CD8-positive, alpha-beta T cell (primary cell): ENCODE measurements at places on chromosomes 3 and 15.

DNA sequence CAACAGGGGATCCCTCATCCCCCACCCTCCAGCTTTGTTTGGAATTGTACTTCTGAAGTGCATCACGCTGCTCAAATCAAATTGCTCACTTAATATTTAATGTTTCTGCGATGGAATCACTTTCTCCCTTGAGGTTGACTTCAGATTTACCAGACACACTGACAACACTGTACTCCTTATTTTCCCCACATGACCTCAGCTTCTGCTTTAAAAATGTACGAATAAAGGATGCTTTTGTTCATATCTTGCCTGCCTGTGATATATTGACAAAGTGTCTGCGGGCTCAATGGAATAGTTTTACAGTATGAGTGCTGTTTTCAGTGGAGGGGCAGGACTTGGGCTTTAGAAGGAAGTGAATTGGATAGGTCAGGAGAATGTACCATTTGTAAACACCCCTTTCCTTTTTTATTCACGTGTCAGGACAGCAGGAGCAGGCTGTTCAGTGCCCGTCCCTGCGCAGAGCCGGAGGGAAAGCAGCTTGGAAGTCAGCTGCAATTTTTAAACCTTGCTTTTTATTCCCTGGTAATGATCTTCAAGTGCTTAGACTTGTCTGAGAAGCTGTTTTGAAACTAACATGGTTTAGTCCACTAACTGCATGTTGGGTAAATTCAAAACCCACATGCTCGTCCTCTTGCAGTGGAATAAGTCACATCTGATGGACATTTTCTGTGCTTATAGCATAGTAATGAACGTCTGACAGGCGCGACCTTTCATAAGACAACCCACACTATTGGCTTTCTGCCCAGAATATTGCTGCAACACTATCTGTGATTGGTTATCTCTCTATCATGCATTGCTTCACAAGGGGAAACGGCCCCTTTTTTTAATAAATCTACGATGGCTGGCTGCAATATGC lies 29.9 kb downstream of the MBNL1 start:
- DNase-seq, result peak; percentile 59

DNA sequence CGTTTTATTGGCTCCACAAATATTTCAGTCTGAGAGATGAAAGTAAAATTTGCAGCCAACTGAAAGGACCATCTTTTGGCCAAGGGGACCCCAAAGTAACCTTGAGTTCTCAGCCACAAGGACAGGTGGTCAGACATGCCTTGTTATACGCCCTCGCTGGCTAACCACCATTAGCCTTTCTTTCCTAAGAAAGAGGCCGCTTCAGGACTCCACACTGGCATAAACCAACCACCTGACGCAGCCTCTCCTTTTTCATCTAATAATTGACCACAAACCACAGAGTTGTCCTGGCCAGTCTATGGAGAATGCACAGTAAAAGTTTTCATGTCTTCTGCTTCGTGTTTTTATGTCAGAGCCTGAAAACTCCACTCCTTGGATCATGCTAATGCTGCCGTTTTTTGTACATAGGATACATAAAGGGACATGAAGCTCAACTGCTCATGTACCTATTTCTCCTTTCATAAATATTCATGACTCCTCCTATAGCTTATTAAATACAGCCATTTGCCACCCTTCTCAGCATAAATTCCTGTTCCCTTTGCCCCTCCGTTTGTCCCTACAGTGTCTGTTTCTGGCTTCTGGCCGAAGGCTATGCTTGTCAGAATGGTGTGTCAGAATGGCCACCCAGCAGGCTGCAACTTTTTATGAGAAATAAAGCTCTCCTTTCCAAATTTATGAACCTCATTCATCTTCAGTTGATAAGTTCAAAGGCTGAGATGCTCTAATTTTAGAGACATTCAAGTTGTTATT lies 374.1 kb upstream of the RBMS3 start:
- DNase-seq, result no peak

DNA sequence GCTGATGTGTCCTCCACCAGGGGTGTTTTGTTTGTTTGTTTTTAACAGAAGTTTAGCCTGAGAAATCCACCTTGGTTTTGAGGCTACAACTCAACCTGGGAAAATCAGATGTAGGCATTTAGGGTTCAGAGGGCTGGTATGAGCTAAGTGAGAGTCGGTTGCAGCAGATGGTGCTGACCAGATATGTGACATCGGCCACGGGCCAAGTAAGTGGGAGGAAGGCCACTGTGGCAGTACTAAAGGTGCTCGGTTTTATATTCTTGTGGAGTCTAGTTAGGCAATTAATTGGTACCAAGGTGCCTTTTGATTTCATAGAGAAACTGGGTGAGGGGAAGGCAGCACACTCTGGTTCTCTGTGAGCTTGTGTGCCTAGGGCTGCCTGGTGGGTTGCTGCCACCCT lies 10.5 kb downstream of the MTMR14 start:
- no peak for DNase-seq

- DNase-seq, result no peak
These were observed 7.1 kb downstream of the SEMA3F start for GRCh38 chr3:50162034-50162883.

- no peak for DNase-seq
These were observed 190.3 kb downstream of the SATB1 start for GRCh38 chr3:18234717-18235335.

DNA sequence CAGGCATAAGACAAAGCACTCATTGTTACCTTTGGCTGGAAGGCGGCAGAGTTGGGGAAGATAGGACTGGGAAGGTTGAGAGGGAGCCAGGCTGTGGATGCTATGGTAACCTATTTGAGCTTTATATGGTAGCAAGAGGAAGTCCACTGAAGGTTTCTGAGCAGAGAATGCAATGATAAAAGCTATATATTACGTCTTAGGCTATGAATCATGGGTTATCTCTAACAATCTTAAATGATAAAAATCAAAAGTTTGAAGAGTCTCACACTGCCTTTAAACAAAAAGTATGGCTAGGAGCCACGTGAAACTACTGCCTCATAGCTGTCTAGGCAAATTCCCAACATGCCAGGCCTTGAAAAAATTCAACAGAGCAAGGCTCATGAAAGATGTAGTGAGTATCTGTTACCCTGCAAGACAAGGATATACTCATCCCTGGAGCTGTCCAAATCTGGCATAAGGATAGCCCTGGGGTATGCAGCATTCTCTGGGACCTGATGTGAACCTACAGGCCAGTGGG lies 4.1 kb downstream of the P3H2 start:
- no peak for DNase-seq

GRCh38 chr3:14258906-14259904 lies 80.6 kb downstream of the LSM3 start:
- no peak for DNase-seq

DNA sequence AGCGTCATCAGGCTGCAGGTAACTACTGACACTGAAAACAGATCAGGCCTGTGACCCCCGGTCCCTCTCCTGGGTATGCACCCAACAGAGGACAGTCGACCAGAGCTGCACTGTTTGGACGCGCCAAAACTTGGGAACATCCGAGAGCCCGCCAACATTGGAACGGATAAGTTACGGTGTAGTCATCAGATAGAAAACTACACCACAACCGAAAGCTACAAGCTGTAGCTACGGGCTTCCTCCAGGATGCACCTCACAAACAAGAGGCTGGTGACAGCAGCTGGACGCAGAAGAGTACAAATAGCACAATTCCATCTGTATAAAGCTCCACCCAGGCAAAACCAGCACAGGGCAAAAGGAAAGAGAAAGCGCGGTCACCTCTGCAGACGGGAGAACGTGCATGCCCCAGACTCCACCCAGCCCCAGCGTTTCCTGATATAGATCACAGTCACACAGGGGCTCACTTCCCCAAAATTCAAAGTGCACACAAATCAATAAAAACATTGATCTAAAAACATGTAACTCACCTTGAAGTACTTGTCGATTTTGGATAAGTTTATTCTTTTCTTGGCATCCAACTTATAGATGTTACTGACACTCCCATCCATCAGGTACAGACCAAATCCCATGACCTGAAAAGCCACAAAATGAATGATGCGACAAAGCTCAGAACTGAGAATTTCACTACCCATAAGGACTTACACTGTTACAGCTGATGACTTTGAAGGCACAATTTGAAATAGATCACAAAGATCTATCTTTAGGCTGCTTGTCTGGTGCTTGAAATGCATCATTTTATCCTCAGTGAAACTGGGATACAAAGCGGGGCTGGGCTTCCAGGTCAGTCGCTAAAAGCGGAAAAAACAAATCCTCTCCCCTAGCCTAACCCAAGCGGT lies 43.3 kb downstream of the CYFIP1 start:
- DNase-seq, result no peak

DNA sequence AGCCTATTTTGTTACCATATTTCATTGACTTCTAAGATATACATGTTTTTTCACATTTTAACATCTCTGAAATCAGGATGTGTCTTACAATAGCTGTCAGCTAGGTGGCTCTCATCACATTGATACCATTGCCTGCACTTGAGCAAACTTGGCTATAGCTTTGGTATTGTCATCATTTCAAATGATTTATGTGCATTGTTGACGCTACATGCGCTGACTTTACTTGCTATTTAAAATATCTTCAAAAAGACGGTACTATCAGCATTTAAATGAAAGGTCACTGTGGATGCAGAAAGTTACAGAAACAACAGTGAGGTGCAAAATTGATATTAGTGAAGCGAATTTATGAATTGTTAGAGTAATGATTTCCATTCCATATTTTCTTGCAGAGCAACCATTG lies 54.0 kb upstream of the ABHD2 start:
- no peak for DNase-seq

- no peak for DNase-seq
These were observed 44.6 kb upstream of the VPS8 start for GRCh38 chr3:184767377-184767776.

DNA sequence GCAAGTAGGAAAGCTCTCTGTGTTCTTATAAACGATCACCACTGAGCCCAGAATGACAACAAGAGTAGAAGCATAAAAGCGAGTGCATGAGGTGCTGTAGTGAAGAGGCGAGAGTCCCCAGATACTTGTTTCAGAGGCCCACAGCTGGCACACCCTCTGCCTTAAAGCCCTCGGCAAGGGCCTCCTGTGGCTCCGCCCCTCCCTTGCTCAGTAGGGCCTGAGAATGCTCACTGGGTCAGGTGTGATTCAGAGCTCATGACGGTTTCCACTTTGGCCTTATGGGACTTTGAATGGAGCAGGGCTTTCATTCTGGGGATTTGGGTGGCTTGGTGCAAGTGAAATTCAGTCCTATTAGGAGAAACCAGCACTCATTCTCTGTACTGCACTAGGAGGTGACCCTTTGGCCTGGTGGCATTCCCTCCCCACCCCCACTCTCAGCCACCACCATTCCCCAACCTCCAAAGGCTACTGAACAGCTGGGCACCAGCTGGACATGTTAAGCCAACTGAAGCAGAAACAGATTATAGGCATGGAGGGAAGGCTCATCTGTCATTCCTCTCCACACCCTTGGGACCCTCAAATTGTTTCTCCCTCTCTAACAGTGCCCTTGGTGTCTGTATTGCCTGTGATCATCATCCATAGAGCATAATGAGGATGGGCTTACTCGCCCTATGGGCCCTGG lies 109.6 kb upstream of the CTDSPL start:
- no peak for DNase-seq

DNA sequence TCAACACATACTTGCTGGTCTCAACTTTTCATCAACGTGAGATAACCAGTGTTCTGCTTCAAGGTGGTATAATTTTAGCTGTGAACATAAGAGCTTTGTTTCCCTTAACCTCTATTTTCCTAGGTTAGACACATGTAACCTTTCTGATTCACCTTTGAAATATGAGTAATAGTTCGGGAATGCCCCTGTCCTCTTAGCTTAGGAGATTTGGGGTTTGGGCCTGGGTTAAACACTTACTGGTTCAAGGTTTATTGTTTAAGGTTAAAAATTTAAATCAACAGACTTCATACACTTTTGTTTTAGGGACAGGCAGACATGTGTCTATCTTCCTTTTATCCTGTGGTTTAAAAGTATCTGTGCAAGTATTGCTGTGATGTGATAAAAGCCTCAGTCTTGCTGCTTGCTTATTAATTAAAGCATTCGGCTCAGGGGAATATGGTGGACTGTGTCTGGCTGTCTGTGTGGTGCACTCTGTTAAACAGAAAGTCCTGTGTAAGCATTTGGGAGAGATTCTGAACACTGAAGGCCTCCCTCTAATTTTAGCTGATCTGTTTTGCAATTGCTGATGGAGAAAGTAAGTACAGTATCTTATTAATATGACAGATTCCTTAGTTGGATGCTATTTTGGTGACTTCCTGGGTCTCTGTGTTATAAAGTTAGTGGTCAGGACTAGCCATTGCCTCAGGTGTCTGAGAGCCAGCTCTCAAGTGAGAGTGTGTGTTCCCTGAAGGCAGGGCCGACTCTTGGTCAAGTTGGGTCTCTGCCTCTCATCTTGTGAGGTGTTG lies 81.8 kb downstream of the USP13 start:
- no peak for DNase-seq

DNA sequence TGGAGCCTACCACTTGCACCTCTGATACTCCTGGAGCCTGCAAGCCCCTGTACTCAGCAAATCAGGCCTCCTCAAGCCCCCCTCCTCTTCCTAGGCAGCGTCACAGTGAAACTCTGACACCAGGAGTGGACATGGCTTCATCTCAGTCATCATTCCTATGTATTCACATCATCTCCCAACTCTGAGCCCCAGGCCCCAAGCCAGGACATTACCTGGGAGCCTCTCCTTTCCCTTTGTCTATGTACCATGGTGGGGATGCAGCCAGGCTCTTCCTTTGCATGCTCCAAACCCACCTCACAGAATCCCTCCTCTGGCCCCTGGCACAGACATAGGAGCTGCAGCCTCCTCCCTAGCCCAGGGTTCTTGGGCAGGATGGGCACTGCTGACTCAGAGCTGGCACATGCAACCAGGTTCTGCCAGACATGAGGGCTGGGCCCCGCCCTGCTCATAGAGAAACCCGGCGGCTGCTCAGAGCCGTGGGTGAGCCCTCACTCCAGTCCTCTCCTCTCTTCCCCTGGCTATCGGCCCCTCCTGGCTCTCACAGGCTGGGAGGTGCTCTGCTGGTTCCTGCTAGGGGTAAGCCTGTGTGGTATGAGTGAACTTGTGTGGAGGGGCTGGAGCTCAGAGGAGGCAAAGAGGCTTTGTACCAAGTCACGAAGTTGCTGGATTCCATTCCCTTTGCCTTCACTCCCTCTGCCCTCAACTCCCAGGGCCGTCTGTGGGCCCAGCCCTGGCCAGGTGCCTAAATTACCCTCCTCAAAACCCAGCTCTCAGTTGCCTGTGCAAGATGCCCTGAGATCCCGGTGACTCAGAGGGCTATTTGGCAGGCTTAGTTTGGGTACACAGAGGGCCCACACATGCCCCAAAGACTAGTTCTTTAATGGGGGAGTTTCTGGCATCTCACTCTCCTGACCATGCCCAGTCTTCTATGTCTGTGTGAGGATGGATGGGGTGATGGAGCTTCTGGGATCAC lies 1.9 kb upstream of the PLCD1 start:
- no peak for DNase-seq

DNA sequence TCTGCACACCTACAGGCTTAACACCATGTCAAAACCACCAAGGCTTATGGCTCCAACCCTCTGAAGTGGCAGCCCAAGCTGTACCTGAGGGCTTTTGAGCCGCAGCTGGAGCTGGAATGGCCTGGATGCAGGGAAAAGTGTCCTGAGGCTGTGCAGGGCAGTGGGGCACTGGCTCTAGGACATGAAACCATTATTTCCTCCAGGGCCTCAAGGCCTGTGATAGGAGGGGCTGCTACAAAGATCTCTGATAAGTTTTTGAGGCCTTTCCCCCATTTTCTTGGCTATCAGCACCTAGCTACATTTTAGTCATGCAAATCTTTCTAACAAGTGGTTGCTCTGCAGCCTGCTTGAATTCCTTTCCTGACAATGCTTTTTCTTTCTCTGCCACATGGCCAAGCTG lies 37.6 kb downstream of the SPATA16 start:
- no peak for DNase-seq
